ENCODE measurements at places on chromosomes 6 and 20.

DNA sequence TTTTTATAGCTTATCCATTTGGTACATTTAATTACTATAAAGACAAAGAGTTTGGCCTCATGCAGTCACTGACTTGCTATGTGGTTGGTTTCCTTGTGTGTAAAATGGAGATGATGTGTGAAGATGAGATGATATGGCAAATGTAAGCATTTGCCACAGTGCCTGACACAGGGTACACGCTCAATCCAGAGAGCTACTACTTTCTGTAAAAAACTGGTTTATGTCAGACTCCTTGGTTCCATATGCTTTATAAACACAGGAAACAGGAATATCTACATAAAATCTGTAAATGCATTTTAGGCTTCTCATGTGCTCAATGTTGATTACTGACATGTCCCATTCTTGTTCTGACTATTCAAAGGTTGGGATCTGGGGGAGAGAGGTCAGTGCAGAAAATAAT is 10.4 kb downstream of the HIVEP1 start:
- no peak for DNase-seq

DNA sequence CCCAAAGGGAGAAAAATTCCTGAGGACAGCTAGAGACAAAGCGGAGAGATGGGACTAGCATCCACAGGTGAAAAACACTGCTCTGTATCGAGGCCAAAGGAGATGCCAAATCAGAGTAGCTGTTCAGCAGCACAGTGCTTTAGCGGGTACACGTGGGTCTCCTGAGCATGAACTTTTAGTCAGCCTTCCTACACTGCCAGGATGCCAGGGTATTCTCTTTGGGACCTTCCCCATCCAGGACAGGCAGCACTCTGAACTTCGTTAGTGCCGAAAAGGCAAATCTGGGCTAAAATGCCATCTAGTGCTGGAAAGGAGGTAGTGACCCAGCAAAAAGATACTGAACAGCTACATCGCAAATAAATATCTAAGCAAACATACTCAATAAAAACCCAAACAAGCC is 64.9 kb downstream of the C6orf58 start:
- no peak for DNase-seq

DNA sequence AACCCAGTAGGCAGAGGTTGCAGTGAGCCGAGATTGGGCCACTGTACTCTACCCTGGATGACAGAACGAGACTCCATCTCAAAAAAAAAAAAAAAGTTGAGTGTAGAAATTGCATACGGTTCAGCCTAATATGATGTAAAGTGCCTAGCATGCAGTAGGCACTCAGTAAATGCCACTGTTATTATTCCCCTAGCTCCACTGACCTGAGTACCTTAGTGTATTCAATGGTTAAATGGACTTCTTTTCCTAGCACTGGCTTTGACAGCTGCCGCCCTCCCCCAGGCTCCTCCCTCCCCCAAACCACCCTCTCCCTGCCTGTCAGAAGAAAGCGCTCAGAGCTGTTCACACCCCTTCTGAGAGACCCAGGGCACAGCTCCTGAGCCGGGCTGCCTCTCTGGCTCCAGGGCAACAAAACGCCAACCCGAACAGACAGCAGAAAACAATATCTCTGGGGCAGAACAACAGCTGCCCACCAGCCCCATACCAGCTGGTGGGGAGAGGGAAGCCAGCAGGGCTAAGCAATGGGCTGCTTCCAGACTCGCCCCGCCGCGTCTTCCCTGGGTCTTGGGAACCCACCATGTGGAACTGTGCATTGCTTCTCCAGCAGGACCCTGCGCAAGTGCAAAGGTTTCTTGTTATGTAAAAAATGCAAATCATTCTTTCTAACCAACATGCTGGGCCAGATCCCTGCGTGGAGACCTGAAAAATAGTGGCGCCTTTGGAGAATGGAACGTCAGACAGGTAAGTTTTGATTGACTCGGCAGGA is 4.5 kb downstream of the CPNE5 start:
- no peak for DNase-seq

- no peak for DNase-seq
Observed at GRCh38 chr20:48234951-48235350, 449.7 kb upstream of the SULF2 start.

DNA sequence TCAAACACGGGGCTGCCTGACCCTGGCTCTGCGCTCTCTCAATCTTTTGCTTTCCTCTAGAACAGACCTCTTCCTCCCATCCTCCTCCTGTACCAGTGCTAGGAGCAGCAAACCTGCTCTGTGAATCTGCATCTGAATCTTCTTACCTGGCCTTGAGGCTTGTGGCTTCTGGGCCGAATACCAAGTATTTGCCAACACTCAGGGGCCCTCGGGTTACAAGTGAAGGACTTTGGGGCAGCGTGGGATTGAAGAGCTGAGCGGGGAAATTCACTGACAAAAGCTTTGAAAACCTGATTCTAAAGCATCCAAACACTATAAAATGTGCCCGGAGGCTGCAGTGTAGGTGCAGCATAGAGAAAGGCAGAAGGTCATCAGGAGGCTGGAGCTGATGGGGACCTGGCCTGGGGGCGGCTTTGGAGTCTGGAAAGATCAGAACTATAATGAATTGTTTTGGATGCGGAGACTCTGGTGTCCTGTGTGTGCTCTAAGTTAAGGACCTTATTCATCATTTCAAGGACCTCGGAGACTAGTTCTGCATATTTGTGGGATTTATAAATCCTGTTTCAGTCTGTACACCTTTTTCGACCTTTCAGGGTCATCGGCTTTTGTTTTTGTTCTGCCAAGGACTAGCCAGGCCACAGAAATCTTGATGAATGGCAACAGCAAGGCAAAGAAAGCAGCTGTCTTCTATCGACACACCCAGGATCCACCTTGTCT is 16.4 kb upstream of the IGF2R start:
- no peak for DNase-seq

DNA sequence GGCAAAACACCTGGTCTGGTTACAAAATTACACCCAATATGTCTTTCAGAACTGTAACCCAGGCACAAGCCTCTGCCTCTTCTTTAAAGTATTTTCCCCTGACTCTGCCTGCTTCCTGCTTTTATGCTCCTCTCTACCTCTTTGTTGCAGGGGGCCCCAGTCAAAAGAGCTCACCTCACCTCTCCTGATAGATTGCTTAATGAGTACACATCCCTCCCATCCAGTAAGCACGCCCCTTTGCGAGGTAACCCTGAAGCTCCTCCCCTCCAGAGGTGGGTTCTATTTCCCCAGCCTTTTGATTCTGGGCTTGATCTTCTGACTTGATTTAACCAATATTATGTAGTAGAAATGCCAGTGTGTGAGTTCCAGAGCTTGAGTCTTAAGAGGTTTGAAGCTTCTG is 56.6 kb upstream of the EYA2 start:
- no peak for DNase-seq

- no peak for DNase-seq
Observed at GRCh38 chr6:166809721-166810120, 146.6 kb downstream of the RNASET2 start.

DNA sequence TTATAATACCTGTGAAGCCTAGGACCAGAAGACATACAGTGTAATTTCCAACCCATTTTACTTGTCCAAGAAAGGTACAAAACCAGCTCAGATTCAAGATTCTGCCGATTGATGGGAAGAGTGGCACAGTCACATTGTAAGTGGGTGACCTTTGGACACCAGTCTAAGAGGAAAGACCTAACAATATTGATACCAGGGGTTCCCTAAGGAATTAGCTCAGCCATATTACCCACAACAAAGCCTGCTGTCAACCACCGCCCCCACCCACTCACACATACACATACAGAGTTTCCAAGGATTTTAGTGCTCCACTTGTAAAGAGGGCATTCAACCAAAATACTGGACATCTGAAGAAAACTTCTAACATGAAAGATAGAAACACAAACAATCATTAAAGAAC is 27.9 kb upstream of the TMEM181 start:
- no peak for DNase-seq

DNA sequence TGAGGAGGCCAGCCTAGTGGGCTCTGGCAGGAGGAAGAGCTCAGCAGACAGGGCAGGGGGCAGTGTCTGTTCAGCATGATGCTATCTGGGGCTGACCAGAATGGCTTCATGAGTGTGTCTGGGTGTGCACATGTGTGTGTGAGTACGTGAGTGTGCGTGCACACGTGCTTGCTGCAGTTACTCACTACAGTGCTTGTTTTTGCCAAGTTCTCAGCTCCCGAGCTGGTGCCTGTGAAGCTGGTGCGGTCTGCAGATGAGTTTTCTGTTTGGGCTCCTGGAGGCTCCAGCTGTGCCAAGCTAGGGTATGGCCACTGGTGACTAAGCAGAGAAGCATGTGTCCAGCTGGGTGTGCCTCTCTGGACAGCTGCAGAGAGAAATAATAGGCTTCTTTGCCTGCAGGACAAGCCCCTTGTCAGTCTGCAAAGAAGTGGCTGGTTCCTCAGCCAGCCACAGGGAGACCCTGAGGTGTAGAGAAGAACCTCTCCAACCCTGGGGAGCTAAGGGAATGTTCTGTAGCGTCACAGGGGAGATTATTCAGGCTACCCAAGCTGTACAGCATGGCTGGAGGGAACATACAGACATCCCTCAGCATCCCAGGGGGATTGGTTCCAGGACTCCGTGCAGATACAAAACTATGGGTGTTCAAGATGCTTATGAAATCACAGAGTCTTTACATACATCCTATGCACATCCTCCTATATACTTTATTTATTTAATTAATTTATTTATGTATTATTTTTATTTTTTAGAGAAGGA is 40.2 kb upstream of the FAM50B start:
- DNase-seq = no peak

- no peak for DNase-seq
Observed at GRCh38 chr6:18347021-18347577, 40.1 kb upstream of the RNF144B start.

GRCh38 chr6:169899481-169900145 is 148.2 kb downstream of the ERMARD start:
- no peak for DNase-seq

- DNase-seq = no peak
Observed at GRCh38 chr20:20603339-20603990, 109.0 kb downstream of the RALGAPA2 start.

- no peak for DNase-seq
Observed at GRCh38 chr20:11366660-11367059, 551.0 kb upstream of the BTBD3 start.

DNA sequence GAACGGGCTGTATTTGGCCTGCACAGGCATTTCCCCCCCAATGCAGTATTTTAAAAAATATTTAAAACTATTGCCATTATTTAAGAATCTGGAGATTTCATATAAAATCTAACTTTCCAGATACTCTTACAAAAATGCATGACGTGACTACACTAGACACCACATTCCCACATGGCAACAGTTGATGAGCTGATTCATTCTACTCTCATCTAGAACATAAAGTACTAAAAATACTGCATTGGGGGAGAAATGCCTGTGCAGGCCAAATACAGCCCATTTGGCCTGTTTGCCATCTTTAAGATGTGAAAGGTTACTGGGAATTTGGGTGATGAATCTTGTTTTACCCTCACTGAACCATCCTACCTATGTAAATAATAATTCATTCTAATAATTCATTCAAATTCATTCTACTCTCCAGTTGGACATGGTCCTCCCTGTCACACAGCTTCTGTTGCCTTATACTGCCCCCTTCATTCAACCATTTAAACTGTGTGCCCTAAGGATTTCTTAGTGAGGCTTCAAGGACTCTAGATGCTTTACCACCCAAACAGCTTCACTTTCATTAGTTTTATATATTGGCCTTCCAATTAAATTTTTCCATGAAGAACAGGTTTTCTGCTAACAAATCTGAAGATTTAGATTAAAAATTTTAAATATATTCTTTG is 6.9 kb upstream of the ZSCAN16 start:
- no peak for DNase-seq

- no peak for DNase-seq
Observed at GRCh38 chr20:47805951-47806350, 20.7 kb upstream of the SULF2 start.

GRCh38 chr6:137958811-137959565 is 91.9 kb downstream of the TNFAIP3 start:
- no peak for DNase-seq

DNA sequence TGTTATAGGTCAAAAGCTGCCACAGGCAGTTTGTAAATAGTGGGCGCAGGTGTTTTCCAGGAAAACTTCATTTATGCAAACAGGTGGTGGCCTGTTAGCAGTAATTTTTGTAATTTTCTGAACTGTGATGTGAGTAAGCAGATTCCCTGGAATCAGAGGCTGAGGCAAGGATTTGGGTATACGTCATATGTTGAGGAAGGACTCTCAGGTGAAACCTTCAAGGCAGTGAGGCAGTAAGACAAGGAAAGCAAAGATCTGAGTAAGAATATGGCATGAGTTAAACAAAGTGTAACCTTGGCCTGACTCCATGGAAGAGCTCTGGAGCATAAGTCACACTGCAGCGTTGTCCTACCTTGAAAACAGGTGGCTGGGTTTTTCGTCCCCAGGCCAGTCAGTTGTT is 291.1 kb upstream of the BTBD3 start:
- no peak for DNase-seq

GRCh38 chr6:56550301-56550700 is 92.4 kb downstream of the DST start:
- no peak for DNase-seq

DNA sequence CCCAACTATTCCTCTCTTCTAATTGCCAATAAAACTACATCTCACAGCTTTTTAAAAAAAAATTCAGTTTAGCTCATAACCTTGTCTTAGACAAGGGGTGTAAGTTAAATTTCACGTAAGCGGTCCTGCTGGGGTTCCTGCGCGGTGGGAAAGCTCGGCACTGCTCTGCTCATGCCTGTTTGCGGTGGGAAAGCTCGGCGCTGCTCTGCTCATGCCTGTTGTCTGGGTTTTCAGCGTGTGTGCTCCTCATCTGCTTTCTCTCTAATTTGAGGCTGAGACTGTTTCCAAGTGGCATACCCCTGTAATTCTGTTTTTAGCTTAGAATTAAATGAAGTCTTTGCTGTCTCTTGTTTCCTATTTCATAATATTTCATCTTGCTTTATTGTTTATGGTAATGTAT is 18.6 kb downstream of the ARID1B start:
- DNase-seq = no peak

GRCh38 chr6:12950976-12951375 is 234.4 kb downstream of the PHACTR1 start:
- no peak for DNase-seq

DNA sequence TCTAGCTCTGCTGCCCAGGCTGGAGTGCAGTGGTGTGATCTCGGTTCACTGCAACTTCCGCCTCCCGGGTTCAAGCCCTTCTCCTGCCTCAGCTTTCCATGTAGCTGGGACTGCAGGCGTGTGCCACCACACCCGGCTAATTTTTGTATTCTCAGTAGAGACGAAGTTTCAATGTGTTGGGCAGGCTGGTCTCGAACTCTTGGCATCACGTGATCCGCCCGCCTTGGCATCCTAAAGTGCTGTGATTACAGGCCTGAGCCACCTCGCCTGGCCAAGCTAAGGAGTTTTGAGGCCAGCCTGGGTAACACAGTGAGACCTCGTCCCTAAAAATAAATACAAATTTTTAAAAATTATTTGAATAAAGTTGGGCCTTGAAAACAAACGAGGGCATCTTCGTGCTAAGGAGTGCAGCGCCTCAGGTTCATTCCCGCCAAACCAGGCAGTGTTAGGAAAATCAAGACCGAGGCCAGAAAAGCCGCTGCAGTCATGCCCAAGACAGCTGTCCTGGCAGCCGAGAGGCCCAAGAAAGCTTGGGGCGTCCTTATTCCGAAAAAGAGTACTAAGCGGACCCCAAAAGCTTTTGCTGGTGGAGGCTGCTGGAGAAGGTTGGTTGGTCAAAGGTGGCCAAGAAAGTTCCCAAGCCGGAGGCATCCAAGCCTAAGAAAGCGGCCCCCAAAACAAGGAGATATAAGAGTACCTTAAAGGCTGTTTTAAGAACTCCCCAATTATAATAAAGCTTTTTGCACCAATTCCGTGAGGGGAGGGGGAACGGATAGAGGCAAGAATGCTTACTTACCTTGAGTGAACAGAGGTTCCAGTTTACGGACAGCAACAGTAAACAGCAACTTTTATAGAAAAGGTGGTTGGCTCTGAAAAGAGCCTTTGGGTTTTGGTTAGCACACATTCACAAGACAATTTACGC is 109.0 kb downstream of the HFE start:
- no peak for DNase-seq

All from activated T-helper 1 cell treated with anti-CD3 and anti-CD28 coated beads, Interleukin-2, amount 50 U/mL, for 16 hours (primary cell).